Activated effector memory CD4-positive, alpha-beta T cell treated with anti-CD3 and anti-CD28 coated beads, Interleukin-2, amount 50 U/mL, for 16 hours (primary cell): ENCODE measurements at places on chromosomes 7 and 10.

GRCh38 chr10:35423505-35424306 is 87.4 kb downstream of the CCNY start:
- no peak for DNase-seq

GRCh38 chr10:77180104-77180503 is 457.5 kb downstream of the KCNMA1 start:
- no peak for DNase-seq

DNA sequence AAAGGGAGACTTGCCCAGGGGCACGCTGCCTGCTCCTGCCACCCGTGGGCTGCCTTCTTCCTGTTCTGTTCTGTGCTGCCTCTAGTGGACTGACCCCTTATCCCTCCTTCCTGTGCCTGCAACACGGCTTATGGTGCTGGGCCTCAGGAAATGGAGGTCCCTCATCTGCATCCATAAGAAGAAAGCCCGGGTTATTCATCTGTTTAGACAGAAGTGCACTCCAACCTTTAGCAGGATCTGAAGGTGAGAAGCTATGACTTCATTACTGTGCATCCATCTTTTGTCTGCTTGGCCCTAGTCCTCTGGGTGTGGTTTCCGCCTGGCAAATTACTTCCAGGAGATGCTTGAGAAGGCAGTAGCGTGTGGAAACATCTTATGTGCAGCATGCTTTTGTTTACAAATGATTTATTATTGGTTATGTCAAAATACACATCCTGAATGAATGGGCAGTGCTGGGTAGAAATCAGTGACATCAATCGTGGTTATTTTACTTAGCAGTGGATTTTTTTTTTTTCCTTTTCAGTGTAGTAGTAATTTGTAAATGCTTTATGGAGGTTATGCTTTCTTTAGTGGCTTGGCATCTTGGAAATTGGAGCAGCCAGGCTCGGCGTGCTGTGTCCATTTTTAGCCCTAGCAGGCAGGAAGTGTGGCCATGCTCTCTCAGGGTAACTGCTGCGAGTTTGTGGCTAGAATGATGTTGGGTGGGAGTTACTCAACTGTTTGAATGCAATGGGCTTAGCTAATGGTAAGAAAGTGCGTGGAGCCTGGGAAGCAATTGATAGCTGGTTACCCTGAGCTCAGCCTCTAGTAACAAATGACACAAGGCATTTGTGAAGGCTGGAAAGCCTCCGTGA is 12.7 kb downstream of the PTPRE start:
- no peak for DNase-seq

GRCh38 chr7:149790146-149790548 is 16.8 kb upstream of the ZNF467 start:
- DNase-seq = peak; percentile 71

- DNase-seq = no peak
Observed at GRCh38 chr7:83697804-83698530, 49.0 kb upstream of the SEMA3E start.

DNA sequence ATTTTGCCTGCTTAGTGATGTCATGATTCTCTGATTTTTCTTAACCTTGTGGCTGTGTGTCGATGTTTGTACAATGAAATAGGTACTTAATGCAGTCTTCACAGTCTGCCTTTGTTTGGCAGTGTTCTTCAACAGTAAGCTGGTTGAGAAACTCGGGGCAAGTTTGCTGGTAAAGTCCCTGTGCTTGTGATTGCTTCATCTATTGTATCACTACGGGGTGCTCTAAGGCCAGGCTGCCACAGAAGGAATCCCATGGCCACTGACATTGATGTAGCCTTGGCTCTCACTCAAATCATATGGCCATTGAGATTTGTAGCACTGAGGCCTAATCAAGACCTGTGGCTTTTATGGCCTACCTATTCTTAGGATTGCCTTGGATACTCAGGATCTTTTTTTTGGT is 33.5 kb upstream of the PRSS37 start:
- DNase-seq = no peak

- no peak for DNase-seq
Observed at GRCh38 chr7:70616211-70616610, 515.7 kb upstream of the GALNT17 start.

DNA sequence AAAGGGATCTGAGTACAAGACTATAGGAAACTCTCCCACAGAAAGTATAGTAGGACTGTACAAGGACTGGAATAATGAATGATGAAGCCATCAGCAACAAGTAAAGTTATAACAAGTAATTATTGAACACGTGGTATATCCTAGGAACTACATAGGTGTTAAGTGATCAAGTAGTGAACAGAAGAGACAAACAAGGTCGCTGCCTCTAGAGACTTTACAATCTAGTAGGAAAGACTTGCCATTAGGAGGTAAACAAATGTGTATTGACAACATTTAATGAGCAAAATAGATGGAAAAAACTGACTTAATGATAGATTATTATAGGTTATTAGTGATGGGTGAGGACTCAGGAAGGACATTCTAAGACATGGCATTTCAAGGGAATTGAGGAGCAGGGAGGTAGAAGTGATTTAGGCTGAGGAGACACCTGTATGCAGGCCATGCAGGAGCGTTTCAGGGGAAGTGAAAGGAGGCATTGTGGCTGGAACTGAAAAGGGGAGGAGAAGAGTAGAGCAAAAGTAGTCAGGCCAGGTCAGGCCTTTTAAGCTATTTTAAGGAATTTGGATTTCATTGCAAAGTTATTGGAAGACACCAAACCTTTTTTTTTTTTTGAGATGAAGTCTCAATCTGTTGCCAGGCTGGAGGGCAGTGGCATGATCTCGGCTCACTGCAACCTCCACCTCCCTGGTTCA is 8.5 kb upstream of the GLCCI1 start:
- no peak for DNase-seq

GRCh38 chr7:47943676-47944474 is 4.4 kb downstream of the PKD1L1 start:
- no peak for DNase-seq

- no peak for DNase-seq
Observed at GRCh38 chr7:127383123-127383835, 9.2 kb downstream of the ZNF800 start.

GRCh38 chr7:106841896-106842390 is 23.1 kb upstream of the PIK3CG start:
- DNase-seq = no peak

- no peak for DNase-seq
Observed at GRCh38 chr7:22549051-22549450, 49.1 kb upstream of the STEAP1B start.

DNA sequence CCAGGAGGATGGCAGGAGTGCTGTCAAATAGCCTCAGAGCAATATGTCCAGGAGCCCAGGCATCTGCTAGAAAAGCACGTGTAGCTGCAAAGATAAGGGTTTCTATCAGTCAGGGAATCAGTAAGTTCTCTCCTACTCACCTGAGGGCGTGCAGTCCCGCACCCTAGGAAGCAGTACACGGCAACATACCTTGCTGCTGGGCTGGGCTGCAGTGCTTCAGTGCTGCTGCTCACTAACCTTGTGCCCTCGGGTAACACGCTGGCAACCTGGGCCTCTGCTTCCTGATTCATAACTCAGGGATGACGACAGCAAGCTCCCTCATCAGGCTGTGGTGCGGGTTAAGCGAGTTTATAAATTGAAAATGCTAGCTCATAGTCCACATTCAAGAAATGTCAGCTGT is 29.5 kb upstream of the CCNY start:
- DNase-seq = no peak

- DNase-seq = no peak
Observed at GRCh38 chr7:69109879-69110278, 488.4 kb upstream of the AUTS2 start.

GRCh38 chr7:106057962-106058927 is 53.9 kb downstream of the SYPL1 start:
- no peak for DNase-seq

- no peak for DNase-seq
Observed at GRCh38 chr10:129193148-129193547, 273.9 kb upstream of the MGMT start.

GRCh38 chr10:22435650-22436049 is 90.4 kb downstream of the SPAG6 start:
- peak; percentile 63 for DNase-seq

DNA sequence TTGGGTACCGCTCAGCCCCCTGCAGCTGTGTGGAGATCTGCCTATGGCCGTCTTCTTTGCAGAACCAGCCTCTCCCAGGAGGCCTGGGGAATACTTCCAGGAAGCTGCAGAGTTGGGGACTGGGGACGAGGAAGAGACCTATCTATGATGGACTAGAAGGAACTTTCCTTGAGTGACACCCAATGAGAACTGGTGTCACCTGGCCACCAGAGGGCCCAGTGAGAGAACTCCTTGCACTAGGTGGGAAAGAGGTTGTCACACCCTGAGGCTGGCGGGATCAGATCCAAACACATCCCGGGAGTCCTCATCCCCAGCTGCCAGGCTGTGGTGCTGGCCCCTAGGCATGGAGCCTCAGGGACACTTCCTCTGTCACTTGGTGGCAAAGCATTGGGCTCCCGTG is 4.9 kb upstream of the GRID2IP start:
- DNase-seq = no peak

GRCh38 chr7:47578579-47579270 is 3.2 kb downstream of the TNS3 start:
- no peak for DNase-seq

DNA sequence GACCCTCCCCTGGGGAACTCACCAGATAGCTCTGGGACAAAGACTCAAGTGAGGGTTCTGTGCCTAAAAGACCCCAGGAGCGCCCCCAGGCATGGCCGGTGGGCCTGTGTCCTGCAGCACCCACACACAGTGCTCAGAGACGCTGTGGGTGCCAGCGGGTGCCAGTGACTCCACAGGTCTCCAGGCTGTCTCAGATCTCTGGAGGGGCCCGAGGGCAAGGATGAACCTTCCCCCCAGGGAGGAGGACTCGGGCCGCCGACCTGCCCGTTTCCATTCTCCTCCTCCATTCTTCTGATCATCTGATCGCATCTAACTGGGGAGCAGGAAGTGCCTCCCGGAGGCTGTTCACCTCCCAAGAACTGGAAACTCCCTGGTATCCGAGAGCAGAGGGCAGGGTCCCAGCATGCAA is 980 bp downstream of the ADAM8 start:
- peak; percentile 81 for DNase-seq

- DNase-seq = no peak
Observed at GRCh38 chr7:100641860-100642533, 645 bp upstream of the TFR2 start.

DNA sequence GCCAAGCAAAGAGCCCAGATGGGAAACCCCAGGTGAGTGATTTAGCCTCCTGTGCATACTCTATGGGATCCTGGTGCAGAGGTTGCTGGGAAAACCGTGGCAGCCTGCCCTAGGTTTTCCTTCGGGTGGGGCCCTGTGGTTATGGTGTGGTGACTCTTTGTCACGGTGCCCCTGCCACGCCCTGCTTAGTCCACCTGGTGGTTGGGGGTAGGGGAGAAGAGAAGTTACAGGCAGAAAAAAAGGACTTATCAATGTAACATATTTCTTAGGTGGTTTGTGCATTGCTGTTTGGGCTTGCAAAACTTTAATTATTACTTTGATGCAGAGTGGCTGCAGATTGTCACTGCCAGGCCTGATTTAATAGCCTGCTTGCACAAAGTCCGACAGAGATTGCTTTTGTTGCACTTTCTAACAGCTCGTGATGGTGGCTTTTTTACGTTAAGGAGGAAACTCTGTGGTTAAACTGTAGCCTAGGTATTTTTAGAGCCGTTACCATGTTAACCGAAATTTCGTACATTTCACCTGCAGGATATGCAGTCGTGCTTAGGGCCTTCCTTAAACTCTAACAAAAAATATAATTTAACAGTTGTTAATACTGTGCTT is 197.4 kb downstream of the RNLS start:
- peak; percentile 78 for DNase-seq

DNA sequence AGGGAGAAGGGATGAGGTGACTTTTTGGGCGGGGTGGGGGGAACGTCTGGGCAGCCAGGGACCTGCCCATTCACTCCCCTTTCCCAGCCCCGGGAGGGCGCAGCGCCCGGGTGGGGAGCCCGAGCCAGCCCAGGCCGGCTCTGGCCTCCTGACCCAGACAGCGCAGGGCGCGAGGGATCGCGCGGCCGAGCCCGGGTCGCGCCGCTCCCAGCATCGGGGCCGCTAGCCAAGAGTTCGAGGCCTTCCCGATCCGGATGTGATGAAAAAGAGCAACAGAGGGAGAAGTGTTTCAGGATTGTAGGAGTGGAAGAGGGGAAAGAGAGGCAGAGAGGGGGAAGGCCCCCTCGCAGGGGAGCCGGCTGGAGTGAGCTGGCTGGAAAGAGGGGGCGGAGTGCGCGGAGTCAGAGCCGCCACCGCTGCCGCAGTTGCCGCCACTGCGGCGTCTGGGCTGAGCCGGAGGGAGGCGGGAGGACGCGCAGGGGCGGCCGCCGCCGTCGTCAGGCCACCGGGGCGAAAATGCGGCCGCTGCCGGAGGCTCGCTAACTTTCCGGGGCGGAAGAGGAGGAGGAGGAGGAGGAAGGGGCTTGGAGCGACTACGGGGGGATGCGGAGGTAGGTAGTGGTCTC is at the start of gene MDFIC:
Gene MDFIC, plus strand, starts transcription at position 69 of the 626 bp plus-strand sequence. CDS start 940 bp downstream, outside the sequence.
- peak; percentile 90 for DNase-seq

- DNase-seq = no peak
Observed at GRCh38 chr7:13050703-13051102, 363.3 kb downstream of the ARL4A start.

GRCh38 chr10:47414227-47414592 is 30.1 kb upstream of the ZNF488 start:
- peak; percentile 55 for DNase-seq

DNA sequence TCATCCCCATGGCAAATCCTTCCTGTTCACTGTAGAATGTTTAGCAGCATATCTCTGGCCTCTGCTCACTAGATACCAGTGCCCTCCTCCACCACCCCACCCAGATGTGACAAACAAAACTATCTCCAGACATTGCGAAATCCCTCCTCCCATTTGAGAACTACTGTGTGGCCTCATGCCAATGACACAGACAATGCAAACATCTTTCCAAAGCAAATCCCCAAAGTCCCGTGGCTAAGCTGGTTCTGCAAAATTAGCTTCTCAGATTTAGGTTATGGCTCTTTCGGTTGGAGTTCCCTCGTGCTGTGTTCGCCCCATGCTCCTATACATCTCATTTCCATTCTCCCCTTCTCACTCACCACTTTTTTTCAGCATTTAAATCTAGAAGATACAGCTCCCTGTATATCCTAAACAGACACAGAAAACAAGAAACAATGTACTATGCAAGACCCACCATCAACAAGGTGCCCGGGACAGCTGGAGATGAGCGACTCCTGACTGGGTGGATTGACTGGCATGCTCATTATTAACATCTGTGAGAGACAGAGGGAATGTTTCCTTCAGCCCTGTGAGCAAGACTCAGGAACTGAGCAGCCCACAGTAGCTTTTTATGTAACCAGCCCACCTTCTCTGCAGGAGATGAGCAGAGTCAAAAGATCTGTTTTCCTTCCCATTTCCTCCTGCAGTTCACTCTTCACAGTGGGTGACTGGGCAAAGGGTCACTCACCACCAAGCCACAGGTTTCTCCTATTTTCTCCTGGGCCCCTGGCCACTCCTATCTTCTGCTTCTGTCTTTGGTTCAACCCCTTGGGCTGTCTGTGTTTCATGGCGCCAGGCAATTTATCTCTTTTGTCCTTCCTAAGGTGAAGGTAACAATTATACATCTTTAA is 225.7 kb upstream of the AOAH start:
- no peak for DNase-seq

DNA sequence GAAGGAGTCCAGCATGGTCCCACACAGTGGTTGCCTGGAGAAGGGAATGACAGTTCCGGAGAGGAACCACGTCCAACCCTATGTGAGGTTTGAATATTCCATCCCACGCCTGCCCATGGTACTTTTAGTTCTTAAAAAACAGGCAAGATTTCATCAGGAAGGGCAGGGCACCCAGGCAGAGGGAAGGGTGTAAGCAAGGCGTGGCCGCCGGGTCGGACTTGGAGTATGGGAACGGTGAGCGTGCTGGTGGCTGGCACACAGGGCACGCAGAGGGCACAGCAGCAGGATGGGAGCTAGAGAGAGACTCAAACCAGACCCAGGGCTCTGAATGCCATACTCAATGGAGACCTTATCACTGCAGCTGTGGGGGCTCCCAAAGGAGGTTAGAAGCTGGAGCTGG is 34.3 kb downstream of the FAM53B start:
- no peak for DNase-seq
